ENCODE measurements at places on chromosomes 11 and 22.

DNA sequence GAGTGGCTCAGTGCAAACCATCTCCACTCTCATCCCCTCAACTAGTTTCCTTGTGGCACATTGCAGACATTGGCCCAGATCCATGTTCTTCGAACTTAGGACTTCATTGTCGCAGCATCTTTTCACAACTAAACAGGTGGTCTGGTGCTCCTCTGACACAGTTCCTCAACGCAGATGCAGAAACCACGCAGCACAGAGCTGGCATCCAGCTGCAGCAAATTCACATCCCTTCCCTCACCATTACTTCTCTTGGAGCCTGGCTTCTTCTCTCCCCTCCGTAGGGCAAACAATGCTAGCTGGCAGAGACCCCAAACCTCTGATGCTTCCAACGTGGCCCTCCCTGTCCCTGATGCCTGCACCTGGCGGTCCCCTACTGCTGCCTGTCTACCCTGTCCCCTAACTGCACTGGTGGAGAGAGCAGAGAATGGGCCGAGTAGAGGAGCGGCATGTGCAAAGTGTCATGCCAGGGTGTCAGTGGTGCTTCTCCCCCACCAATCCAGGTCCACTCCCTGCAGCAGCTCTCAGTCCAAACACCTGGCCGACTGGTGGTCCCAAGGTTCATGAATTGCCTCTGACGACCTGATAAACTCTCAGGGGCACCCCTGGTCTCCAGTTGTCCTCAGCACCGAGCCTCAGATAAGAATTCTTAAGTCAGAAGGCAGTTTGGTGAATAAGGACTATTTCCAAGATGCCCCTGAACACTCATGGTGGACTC is 18.1 kb downstream of the TMPRSS13 start:
- DNase-seq, result no peak

GRCh38 chr22:40183029-40183581 is 5.4 kb downstream of the TNRC6B start:
- no peak for DNase-seq

- no peak for DNase-seq
Observed at GRCh38 chr11:74636630-74637184, 44.3 kb downstream of the POLD3 start.

- DNase-seq, result no peak
Observed at GRCh38 chr11:94560834-94561233, 6.3 kb upstream of the PIWIL4 start.

- DNase-seq, result no peak
Observed at GRCh38 chr11:61918938-61919704, 1.8 kb upstream of the RAB3IL1 start.

- DNase-seq, result no peak
Observed at GRCh38 chr11:110182886-110183285, 89.7 kb downstream of the ZC3H12C start.

DNA sequence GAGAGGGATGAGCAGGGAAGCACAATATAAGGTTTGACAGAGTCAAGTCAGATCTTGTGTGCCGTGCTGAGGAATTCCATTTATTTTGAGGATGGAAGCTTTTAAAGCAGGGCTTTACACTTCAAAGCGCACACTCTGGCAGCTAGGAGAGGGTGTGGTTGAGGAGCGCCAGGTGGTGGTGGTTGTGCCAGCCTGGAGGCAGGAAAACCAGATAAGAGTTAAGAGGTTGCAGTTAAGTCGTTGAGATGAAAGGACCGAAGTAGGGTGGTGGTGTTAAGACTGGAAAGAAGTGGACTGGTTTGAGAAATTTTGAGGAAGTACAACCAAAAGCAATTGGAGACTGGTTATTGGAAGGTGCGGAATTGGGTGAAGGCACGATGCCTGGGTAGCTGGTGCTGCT is 231.6 kb upstream of the TBCEL start:
- no peak for DNase-seq

DNA sequence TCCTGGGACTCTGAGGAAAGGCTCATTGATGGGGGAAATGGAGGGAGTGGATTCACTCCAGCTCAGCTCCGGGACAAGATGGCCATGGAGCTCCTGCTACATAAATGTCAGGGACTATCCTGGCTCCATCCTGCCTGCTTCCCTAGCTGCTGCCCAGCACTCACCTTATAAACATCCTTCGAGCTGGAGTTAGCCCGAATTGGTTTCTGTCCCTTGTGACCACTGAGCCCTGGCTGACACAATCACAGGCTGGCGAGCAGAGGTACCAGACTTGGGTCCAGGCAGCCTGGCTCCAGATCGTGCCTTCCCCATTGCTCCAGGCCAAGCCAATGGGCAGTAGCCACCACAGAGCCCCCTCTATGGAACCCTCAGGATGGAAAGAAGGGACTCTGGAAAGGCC is 77.6 kb downstream of the FDX1 start:
- DNase-seq, result no peak

GRCh38 chr22:36362932-36363331 is 24.8 kb downstream of the MYH9 start:
- no peak for DNase-seq

DNA sequence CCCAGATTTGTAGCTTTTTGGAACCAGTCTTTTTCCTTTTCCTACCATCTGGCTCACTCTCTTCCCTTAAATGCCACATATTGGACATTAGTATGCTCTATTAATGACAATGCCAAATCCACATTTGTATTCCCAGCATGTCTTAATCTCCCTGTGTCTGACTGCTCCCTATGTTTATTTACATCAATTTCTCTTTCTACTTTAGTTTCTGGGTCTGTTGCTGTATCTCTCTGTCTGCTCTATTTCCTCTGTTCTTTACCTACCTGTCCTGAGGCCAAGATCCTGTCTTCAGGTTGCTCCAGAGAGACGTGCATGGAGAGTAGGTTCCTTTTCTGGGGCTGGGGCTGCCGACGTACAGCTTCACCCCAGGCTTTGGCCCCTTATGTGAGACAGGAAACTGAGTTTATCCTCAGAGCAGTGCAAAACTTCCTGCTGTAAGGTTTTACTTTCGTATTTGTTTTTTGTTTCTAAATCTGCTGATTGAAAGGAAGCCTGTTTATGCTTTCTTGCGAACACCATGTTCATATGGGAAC is 25.6 kb downstream of the OR2AG2 start:
- no peak for DNase-seq

DNA sequence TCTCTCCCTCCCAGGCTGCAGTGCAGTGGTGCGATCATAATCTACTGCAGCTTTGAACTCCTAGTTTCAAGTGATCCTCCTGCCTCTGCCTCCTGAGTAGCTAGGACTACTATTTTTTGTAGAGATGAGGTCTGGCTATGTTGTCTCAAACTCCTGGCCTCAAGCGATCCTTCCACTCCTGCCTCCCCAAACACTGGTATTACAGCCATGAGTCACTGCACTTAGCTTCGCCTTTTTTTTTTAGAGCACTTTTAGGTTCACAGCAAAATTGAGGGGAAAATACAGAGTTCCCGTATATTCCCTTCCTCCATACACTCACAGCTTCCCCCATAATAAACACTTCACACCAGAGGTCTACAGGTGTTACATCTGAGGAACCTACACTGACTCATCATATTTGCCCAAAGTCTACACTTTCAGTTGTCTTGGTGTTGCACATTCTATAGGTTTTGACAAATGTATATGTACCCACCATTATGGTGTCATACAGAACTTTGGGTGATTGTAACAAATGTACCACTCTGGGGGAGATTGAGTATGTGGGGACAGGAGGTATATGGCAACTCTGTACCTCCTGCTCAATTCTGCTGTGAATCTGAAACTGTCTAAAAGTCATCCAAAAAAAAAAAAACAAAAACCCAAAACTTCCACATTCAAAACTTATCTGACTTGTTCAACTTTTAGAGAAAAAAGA is 11.3 kb upstream of the SLC37A4 start:
- no peak for DNase-seq

- DNase-seq, result peak; percentile 88
Observed at GRCh38 chr11:76721755-76722677, 51.5 kb upstream of the LRRC32 start.

- DNase-seq, result no peak
Observed at GRCh38 chr11:57632116-57632515, 17.6 kb downstream of the YPEL4 start.

DNA sequence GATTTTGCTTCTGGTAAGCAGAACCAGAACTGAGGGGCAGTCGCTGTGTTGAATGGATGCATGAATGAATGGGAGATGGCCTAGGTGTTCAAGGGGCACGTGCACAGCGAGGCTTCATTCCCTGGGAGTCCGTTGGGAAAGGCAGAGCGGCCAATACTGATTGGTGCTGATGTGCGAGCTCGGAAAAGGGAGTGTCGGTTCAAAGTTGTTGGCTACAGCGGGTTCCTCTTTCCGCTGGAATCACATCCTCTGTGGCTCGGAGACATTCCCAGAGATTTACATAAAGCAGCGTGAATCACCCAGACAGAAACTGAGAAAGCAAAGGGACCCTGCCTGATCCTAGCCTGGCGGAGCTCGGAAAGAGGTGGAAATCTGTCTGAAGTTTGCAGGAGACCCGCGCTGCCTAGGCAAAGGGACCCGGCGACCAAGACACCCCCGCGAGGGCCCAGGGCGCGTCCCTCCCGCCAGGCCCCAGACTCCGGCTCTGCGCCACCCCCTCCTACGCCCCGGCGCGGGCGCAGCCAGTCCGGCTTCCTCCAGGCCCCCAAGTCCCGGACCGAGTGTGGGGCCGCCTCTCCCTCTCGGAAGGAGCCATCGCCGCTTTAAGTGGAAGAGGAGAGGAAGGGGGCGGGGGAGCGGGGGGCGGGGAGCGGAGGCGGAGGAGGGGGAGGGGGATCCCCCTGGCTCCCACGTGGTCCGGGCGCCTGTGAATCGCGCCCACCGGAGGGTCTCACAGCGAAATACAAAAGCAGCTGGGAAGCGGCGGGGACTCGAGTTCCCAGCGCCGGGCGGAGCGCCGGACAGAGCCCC is at the start of gene FJX1:
FJX1 (plus strand) TSS at position 774 of the 810 bp plus-strand sequence. CDS start 177 bp downstream, outside the sequence.
- peak; percentile 54 for DNase-seq

DNA sequence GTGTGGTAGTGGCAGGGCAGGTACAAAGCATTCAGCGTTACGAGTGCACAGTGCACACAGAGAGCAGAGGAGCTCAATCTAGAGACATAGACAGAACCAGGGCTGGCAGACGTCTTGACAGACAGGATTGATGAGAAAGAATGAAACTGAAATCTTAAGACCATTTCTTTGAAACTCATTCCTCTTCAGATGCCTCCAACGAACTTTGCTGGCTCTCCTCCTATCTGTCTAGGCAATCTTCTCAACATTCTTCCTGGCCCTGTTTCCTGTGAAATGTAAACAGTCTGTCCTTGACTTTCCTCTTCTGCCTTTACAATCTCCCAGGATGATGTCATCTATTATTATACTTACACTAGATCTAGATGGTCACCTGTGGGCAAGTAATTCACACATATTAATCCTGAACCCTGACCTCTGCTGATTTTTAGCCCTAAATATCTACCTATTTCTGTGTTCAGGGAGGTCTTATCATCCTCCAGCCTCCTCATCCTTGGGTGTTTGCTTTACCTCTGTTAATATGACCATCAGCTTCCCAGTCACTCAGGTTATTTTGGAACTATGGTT is 119.5 kb downstream of the ENTHD1 start:
- DNase-seq, result no peak

DNA sequence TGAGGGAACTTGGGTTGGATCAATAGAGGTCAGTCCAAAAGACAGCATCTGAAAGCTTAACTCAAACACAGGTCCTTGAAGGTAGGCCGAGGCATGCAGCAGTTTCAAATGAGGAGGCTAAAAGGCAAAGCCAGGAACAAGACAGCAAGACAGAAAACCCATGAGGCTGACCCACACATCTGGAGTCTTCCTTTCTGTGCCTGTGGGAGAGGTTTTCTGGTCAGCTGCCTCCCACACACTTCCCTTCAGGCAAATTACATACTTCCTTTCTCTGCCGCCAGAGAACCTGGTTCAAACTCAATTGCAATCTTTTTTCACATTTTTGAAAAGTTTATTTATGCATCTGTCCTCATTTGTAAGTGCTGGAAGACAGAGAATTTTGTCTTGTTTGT is 29.8 kb upstream of the CRTAM start:
- DNase-seq, result no peak

GRCh38 chr11:79080551-79080950 is 360.3 kb downstream of the TENM4 start:
- no peak for DNase-seq

Measured in lower lobe of right lung (tissue), 2 donors.